ENCODE measurements at places on chromosomes 3 and 15.

DNA sequence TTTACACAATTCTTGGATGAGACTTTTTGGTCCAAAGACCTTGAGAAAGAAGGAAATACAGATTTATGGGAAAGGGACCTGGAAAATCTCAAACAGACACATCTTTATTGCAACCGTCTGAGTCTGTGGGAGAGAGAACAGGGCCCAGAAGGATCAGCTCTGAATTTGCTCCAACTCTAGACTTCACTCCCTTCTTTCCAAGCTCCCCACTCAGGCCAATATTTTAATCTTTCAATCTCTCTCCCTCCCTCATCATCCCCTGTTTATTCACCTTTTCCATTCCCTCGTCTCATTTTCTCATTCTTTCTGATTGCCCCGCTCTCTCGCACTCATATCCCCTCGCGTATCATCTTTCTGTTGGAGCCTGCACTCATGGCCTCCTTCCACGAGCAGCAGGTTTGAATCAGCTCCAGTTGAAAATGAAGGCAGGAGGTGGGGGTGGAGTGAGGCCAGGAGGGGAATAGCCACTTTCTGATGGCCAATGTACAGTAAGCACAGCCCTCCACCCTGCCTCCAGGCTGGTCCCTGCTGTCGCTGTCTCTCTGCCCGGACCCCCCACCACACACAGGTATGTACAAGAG is 63.6 kb upstream of the BOC start:
- no peak for DNase-seq

DNA sequence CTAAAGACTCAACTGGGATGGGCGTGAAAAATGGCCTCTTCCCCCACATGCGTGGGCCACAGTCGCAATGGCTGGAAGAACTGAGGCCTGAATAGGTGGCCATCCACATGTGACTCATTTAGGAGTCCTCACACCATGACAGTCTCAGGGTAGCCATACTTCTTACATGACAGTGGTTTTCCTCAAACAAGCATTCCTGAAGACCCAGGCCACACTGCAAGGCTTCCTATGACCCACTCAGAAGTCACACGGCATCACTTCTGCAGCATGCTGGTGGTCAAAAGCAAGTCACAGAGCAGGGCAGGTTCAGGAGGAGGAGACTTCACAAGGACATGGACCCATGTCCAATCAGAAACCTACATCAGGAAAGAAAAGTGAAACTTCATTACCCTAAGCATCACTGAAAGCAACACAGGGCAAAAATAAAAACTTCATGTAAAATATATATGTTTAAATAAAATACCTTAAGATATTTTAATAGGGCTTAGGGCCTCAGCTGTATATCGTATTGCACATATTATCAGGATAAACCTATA is 257.1 kb downstream of the OPA1 start:
- DNase-seq: no peak

DNA sequence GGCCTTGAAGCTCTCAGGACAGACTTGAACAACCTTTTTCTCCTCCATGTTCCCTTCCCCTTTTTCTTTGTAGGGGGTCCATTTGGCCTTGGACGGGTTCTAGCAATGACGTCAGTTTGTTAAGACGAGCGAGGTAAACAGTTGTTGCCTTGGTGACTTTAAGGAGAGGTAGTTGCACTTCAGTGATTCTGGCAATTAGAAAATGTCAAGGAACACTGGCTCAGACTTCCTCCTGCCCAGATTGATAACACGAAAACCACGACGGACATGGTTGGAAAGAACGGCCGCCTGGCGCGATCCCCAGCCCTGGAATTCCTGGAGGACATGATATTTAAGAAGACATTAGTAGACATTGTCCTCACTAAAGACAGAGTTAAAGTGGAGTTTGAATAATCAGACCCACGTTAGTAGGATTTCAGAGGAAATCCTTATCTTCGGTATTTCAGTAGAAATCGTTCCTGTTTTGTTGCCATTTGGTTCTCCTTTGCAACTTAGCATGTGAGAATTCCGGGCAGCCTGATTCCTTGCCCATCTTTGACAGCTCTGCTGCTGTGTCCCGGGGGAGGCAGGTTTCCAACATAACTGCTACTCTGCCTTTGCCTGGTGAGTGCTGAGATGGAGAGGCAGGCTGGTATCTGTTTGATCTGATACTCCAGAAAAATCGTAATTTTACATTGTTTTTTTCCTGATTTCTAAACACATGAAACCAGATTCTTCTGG is 87.3 kb downstream of the ST6GAL1 start:
- no peak for DNase-seq

- no peak for DNase-seq
These were observed 188.3 kb downstream of the TJP1 start for GRCh38 chr15:29633971-29634370.

- no peak for DNase-seq
These were observed 11.1 kb downstream of the SLC6A6 start for GRCh38 chr3:14413381-14414071.

- DNase-seq: no peak
These were observed 59.2 kb downstream of the LYZL4 start for GRCh38 chr3:42351207-42351606.

DNA sequence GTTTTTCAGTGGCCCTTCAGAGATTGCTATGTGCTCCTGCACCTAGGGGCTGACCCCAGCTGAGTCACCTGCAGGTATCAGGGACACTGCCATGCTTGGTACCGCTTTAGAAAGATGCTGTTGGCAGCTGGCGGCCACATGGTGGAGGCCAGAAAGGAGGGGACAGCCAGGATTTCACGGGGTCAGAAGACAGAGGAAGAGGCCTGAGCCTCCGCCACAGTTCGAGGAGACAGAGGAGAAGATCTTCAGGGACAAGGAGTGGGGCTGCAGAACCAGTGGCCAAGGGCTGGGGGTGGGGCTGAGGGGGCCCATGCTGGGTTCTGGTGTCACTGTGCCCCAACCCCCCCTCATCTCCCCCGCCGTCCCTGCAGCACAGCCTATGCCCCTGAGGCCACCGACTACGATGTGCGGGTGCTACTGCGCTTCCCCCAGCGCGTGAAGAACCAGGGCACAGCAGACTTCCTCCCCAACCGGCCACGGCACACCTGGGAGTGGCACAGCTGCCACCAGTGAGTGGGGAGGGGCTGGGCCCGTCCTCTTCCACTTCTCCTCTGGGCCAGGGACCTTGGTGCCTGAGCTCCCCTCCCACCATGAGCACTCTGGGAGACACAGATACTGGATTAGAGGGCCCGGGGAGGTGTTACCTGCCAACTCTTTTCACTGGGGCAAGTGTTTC is 19.9 kb downstream of the LOXL1 start:
- no peak for DNase-seq

DNA sequence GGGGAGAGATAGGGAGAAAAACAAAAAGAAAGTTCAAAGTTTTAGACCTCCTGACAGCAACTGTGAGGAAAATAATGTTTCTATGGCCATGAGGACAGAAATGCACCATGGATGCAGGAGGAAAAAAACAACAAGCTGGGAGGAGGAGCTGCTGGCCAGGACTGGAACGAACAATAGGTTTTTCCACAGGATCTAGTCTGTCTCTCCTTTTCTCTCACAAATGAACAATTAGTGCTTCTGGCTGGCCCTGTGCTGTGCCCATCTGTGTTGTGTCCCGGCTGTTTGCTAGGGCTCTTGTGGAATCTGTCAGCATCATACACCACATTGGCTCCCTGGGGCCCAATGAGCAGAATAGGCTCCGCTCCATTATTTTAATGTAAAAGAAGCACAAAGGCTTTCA is 15.2 kb downstream of the GK5 start:
- no peak for DNase-seq

DNA sequence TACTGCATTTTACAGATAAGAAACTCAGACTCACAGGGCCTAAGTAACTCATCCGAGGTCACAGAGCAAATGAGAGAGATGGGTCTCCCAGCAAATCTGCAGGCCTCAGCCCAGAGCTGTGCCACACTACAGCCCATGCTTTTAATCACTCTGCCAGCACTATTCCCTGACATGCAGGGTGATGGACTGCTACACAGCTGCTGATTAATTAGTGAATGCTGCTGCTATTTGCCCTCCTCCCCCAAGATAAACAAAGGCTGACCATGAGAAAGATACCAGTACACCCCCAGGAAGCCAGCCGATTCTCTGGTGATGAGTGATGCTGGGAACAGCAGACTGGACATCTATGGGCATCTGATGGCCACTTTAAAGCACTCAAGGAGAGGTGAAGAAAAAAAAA is 39.3 kb downstream of the RFTN1 start:
- peak; percentile 82 for DNase-seq

GRCh38 chr15:46856839-46857502 is 860.3 kb upstream of the SEMA6D start:
- DNase-seq: peak; percentile 81

DNA sequence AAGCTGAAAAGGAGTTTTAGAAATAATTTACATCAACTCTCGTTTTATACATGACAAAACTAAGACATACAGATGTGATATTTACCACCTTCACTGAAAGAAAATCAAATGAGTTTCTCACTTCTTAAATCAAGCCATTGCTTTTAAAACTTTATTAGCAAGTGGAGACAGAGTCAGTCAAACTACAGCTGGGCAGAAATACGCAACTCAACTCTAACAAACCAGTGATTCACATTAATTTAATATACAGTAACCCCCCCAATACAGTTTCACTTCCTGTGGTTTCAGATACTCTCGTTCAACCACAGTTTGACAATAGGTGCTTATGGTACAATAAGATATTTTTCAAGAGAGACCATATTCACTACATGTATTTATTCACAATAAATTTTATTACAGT is 477.1 kb downstream of the MAGI1 start:
- no peak for DNase-seq

- DNase-seq: peak; percentile 14
These were observed 158.6 kb upstream of the NR2E3 start for GRCh38 chr15:71651750-71652186.

- no peak for DNase-seq
These were observed 63.1 kb downstream of the DAPK2 start for GRCh38 chr15:63983061-63983711.

DNA sequence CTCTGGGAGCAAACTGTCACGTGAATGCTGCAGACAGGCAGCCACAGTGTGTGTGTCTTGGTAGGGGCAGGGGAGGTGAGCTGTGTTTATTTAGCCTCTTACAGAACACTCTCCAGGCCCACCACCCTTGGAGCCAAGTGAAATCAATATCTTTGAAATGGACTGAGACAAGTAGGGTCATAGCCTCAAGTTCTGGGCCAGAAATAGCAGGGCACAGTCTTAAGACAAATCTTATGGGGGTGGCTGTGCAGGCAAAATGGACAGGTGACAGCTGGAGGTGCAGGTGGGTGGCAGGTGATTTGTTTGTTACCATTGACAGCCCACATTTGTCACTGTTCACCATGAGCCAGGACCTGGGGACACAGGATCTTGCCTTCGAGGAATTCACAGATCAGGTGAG is 93.6 kb upstream of the NMNAT3 start:
- peak; percentile 67 for DNase-seq

DNA sequence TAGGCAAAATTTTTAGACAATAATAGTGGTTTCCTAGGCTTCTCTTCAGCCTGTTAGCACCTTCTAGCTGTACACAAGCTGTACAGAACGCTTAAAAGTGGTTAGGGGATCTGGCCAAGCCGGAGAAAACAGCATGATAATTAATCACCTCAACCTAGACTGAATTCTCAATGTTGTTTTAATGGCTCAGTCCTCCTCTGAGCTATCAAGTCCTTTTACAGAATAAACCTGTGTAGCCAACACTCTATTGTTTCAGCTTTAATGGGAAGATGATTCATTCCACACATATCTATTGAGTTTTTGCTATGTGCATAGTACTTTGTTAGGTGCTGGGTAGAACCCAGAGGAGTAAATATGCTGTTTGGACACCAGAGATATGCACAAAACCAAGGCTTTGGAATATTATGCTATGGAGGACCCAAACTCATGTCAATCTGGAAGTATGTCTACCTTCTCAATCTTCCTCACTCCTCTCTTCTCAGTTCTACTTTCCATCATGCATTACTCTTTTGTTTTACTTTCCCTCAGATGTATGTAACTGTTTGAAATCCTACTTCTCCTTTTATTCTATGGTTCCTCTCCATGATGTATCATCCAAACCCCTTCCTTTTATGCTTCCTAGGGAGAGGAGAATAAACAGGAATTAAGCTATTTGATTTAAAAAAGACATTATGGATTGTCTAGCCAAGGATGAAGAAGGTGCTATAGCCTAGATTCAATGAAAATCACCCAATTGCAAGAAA is 27.6 kb upstream of the UBE2E2 start:
- peak; percentile 9 for DNase-seq

- DNase-seq: no peak
These were observed 351.2 kb downstream of the RAP2B start for GRCh38 chr3:153513236-153513635.

GRCh38 chr3:67580430-67581000 is 73.9 kb downstream of the SUCLG2 start:
- no peak for DNase-seq

DNA sequence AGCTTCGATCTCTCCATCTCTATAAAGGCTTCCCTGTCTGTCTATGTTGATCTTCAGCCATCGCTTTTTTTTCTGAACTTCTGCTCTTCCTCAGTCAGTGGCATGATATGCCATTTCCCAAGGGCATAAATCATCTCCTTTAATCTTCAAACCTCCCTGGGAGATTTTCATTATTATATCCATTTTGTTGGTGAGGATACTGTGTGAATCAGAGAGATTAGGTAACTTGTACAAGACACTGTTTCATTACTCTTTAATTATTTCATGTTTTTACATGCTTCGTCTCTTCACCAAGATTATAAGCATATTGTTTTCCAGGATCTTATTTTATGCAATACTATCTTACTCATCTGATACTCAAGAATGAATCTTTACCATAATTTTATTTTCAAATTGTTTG is 124.8 kb upstream of the ATP11B start:
- DNase-seq: no peak

- DNase-seq: no peak
These were observed 140.2 kb downstream of the CACNA2D3 start for GRCh38 chr3:54262541-54262940.

DNA sequence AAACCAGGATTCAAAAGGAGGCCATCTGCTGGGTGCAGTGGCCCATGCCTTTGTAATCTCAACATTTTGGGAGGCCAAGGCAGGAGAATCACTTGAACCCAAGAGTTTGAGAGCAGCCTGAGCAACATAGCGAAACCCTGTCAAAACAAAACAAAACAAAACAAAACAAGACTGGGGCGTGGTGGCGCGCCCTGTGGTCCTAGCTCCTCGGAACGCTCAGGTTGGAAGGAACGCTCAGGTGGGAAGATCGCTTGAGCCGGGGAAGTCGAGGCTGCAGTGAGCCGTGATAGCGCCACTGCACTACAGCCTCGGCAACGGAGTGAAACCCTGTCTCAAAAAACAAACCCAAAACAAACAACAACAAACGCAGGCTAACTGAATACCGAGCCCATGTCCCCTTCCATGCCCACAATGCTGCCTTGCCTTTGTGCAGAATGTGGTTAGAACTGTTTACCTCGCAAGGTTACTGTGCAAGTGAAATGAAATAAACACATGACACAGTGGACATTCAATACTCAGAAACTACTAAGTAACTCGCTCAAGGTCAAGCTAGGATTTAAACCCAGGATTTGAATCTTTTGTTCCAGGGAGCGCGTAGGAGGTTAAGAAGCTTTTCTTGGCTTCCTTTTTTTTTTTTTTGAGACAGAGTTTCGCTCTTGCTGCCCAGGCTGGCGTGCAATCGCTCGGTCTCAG is 766 bp upstream of the EMC4 start:
- no peak for DNase-seq

Data from NCI-H146 (cell line).